ENCODE measurements at places on chromosomes 7 and 10.

- DNase-seq: no peak
Observed at GRCh38 chr7:50664461-50664922, 99.3 kb upstream of the DDC start.

GRCh38 chr7:101915000-101915399 is 97.6 kb downstream of the CUX1 start:
- DNase-seq: no peak

GRCh38 chr10:4001811-4002210 is 216.8 kb upstream of the KLF6 start:
- no peak for DNase-seq

DNA sequence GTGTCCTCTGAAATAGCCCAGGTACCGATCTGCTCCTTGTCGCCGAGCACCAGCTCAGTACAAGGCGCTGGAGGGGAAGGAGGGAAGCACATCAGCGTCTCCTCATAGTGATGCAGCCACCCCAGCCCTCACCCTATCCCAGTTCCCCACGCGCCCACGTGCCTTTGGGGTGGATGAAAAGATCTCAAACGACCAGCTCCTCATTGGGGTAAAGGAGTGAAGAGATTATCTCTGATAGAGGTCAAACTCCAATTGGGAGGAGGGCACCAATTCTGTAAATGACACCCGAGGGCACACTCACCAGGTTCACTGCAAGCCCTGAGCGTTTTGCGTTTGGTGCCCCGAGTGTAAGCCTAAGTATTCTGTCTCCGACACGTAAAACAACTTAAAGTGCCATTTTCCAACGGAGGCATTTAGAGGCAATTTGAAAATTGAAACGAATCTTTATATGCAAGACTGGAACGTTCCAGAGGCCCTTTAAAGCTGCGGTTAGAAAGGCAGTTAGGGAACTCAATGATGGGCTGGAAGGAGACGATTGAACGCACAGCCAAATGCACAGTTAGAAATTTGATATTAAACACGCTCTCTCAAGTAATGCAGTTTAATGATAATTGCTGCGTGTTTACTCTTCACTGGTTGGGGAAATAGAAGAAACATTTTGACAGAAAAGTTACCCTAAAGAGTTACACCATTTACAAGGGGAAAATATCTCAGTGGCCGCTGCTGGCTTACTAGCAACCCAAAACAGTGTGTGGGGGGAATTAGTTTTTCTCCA is 8.9 kb upstream of the EMX2 start:
- DNase-seq: no peak

- no peak for DNase-seq
Observed at GRCh38 chr7:118836933-118837332, 612.4 kb downstream of the ANKRD7 start.

DNA sequence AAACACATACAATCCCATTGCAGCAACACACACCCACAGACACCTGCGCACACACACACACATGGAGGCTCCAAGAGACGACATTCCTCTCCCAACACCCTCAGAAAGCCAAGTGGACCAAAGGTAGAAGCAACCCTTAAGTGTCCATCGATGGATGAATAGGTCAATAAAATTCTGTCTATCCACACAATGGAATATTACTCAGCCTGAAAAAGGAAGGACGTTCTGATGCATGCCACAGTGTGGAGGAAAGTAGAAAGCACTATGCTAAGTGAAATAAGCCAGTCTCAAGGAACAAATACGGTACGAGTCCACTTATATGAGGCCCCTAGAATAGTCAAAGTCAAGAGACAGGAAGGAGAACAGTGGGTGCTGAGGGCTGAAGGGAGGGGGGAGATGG is 174.4 kb downstream of the GRID1 start:
- DNase-seq: no peak

DNA sequence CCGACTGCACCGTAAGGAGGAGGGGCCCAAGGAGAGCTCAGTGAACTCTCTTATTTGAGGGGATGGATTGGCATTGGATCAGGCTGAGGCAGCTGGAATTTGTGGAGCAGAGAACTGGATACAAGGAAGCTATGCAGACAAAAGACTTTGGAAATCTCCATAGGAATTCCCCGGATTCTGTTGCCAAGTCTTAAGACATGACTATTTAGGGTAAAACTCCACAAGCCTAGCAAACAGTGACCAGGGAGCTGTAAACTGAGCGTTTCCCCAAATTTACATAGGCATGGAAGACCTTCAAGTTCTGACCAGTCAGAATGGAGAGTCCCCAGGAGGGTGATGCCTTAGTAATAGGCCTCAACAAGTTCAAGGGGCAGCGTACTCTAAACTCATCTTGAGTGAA is 82.5 kb upstream of the PCBD1 start:
- DNase-seq: no peak

DNA sequence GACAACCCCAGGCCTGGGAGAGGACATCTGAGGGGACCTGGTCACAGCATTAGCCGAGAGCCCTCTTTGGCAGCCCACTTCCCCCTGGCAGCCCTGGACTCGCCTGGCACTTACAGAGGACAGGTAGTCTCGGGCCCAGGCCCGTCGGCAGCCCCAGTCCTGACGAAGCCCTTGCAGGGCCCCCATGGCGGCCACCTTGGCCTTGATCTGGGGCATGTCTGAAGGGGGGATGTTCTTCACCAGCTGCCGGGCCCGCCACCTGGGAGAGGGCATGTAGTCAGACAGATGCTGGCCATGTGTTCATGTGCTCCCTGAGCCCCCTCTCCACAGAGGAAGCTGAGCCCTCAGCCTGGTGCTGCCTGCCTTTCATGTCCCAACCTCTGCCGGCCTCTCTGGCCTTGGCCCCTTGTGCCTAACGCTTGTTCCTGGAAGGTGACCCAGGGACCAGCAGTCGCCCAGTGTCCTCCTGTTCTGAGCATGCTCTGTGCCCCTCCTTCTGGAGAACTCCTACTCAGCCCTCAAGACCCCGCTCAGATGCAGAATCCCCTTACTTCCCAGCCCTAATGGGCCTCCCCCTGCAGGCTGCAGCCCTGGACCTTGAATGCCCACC is 13.9 kb downstream of the MYO1G start:
- DNase-seq: no peak

GRCh38 chr7:42283553-42283952 is 46.5 kb upstream of the GLI3 start:
- DNase-seq: no peak

- DNase-seq: no peak
Observed at GRCh38 chr10:129108378-129108777, 358.7 kb upstream of the MGMT start.

Measured in effector CD8-positive, alpha-beta T cell (primary cell).